ENCODE measurements at places on chromosomes 4 and X. TPM values are rescaled to one million over a fixed set of nuclear protein-coding genes. Genes with fewer than 3 reads are reported as not detected.

Gene CPEB2
- 7.3 TPM for polyA plus RNA-seq

Gene TNIP3
- polyA plus RNA-seq: 0.73 TPM

Gene LYAR
- polyA plus RNA-seq: 5.3 TPM

Gene SCRG1
- polyA plus RNA-seq: 19.4 TPM

Gene GCNA
- polyA plus RNA-seq: 3.3 TPM

Data from Purkinje cell (primary cell).